Smooth muscle cell of the pulmonary artery (primary cell): ENCODE measurements at places on chromosomes 6 and 20. TPM values are rescaled to one million over a fixed set of nuclear protein-coding genes. Genes with fewer than 3 reads are reported as not detected.

The LRRN4 gene
- total RNA-seq, result 0.07 TPM in 1 of 2 replicates, not detected in the other

The ARHGAP40 gene
- total RNA-seq, result not detected in 2 replicates

The RRBP1 gene
- total RNA-seq, result 244 and 307 TPM in 2 replicates

The DOP1A gene
- total RNA-seq, result 31.1 and 39.2 TPM in 2 replicates

The SLC32A1 gene
- not detected in 2 replicates for total RNA-seq

The TMEM170B gene
- 1.8 and 2.2 TPM in 2 replicates for total RNA-seq

The BPIFB4 gene
- total RNA-seq, result not detected in 2 replicates

The HCRTR2 gene
- total RNA-seq, result not detected in 2 replicates

The BPI gene
- 0.13 and 0.30 TPM in 2 replicates for total RNA-seq

The GLP1R gene
- total RNA-seq, result not detected in 2 replicates

The SNAP91 gene
- total RNA-seq, result 0.20 TPM in 1 of 2 replicates, not detected in the other

The PRDM1 gene
- 0.96 and 2.3 TPM in 2 replicates for total RNA-seq

The EDN1 gene
- total RNA-seq, result 23.8 and 24.9 TPM in 2 replicates

The DPPA5 gene
- not detected in 2 replicates for total RNA-seq

The PHACTR3 gene
- total RNA-seq, result not detected in 2 replicates

The SLC2A4RG gene
- 20.9 and 27.9 TPM in 2 replicates for total RNA-seq

The MUC21 gene
- total RNA-seq, result not detected in 2 replicates

The MUCL3 gene
- total RNA-seq, result not detected in 2 replicates

The DLL1 gene
- 0.30 and 0.78 TPM in 2 replicates for total RNA-seq

The ARFRP1 gene
- 37.9 and 42.8 TPM in 2 replicates for total RNA-seq

The HS3ST5 gene
- not detected in 2 replicates for total RNA-seq

The HIVEP1 gene
- total RNA-seq, result 19.5 and 24.3 TPM in 2 replicates

The PREX1 gene
- 20.5 and 32.2 TPM in 2 replicates for total RNA-seq

The E2F1 gene
- 4.3 and 4.6 TPM in 2 replicates for total RNA-seq

The DACT2 gene
- 0.07 and 0.98 TPM in 2 replicates for total RNA-seq

The PAK5 gene
- total RNA-seq, result 0.03 TPM in 1 of 2 replicates, not detected in the other

The GPRC6A gene
- not detected in 2 replicates for total RNA-seq

The SAMD10 gene
- total RNA-seq, result 2.3 and 3.6 TPM in 2 replicates

The SLC17A1 gene
- total RNA-seq, result not detected in 2 replicates

The PHF10 gene
- 27.0 and 29.3 TPM in 2 replicates for total RNA-seq

The SRF gene
- total RNA-seq, result 19.1 and 27.0 TPM in 2 replicates

The CCND3 gene
- 14.8 and 16.6 TPM in 2 replicates for total RNA-seq

The THBS2 gene
- 2,099 and 2,982 TPM in 2 replicates for total RNA-seq

The ANKRD66 gene
- not detected in 2 replicates for total RNA-seq

The BPIFA1 gene
- total RNA-seq, result not detected in 2 replicates

The CCNC gene
- total RNA-seq, result 30.9 and 51.5 TPM in 2 replicates

The CRISP3 gene
- not detected in 2 replicates for total RNA-seq

The GNMT gene
- total RNA-seq, result 0.13 and 0.36 TPM in 2 replicates

The FOXF2 gene
- total RNA-seq, result 0.78 and 5.2 TPM in 2 replicates

The MLN gene
- not detected in 2 replicates for total RNA-seq

The CLPSL2 gene
- total RNA-seq, result not detected in 2 replicates

The ALDH5A1 gene
- total RNA-seq, result 1.5 and 1.9 TPM in 2 replicates

The SERINC1 gene
- 238 and 367 TPM in 2 replicates for total RNA-seq
